ENCODE measurements at places on chromosomes 7 and 10. TPM values are rescaled to one million over a fixed set of nuclear protein-coding genes. Genes with fewer than 3 reads are reported as not detected.

- DNase-seq: no peak
Observed at GRCh38 chr7:22647451-22648257, 79.3 kb upstream of the IL6 start.

The SYT15B gene
- 1.1 TPM for total RNA-seq

DNA sequence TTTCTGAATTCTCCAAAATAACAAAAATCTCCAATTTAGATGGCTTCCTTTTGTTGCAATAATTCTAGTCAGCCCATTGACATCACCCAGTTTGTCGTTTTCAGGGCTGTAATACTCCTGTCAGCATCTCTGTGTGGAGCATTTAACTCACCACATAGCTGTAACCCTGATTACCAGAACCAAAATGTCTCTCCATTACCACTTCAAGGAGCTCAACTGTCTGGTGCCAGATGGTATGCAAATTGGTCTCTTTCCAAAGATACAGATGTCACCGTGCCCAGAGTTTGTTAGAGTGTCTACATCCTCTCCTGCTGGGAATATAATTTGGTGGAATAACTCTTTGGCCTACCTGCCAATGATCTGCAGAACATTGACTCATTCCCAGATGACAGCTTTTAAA lies 350.3 kb upstream of the POT1 start:
- DNase-seq: peak; percentile 8

The CLDN3 gene
- total RNA-seq: not detected

GRCh38 chr10:6885284-6885683 lies 305.2 kb upstream of the PRKCQ start:
- DNase-seq: no peak

- no peak for DNase-seq
Observed at GRCh38 chr10:80448209-80448942, 5.7 kb upstream of the TSPAN14 start.

DNA sequence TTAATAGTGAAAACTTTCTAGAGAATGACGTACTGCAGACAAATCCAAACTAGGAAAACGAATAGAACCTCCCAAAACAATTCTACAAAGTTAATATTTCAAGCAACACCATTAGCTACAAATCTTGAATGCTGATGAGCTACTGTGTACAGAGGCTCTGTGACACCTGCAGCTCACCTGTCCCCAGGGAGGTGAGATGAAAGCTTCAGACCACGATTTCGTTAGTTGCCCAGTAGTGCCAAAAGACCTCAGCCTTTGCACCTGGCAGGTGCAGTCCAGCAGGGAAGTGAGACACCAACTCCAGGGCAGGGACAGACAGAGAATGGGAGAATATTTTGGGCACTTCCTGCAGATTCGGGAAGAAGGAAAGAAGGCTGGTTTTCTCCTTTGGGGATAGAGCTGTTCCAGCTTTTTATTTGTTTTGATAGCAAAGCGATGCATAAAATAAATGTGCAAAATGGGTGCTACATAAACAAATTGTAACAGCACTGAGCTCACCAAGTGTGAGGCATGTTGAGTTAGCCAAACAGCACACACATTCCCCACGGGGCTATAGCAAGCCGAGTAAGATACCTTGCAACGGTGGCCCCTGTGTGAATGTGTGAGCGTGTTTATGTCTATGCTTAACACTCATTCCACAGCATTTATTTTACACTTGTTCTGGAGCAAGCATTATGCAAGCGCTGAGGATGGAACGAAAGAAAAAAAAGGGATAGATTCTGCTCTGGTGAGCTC lies 1024.8 kb upstream of the AUTS2 start:
- DNase-seq: no peak

- no peak for DNase-seq
Observed at GRCh38 chr10:89357096-89357495, 20.8 kb upstream of the IFIT1B start.

The NEUROG3 gene
- not detected for total RNA-seq

- DNase-seq: no peak
Observed at GRCh38 chr10:77308084-77308732, 329.4 kb downstream of the KCNMA1 start.

The SORBS1 gene
- total RNA-seq: 0.03 TPM

The SPDYE1 gene
- not detected for total RNA-seq

DNA sequence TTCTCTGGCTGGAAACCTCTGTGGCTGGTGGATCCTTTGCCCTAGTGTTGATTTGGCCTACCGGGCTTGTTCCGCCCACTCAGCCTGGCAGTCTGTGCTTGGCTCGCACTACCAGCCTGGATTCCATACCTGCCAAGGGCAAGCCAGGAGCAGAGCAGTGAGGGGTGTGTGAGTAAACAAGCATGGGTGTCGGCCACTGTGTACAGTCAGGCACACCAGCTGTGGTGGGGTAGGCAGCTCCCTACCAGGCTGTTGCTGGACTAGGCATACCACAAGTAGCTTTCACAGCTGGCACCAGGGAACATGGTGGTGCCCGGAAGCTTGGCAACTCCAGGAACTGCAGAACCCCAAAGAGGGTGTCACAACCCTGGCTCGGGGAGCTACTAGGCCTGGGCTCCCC lies 942.9 kb upstream of the LRRN3 start:
- DNase-seq: peak; percentile 9

The NPY4R2 gene
- 0.26 TPM for total RNA-seq

DNA sequence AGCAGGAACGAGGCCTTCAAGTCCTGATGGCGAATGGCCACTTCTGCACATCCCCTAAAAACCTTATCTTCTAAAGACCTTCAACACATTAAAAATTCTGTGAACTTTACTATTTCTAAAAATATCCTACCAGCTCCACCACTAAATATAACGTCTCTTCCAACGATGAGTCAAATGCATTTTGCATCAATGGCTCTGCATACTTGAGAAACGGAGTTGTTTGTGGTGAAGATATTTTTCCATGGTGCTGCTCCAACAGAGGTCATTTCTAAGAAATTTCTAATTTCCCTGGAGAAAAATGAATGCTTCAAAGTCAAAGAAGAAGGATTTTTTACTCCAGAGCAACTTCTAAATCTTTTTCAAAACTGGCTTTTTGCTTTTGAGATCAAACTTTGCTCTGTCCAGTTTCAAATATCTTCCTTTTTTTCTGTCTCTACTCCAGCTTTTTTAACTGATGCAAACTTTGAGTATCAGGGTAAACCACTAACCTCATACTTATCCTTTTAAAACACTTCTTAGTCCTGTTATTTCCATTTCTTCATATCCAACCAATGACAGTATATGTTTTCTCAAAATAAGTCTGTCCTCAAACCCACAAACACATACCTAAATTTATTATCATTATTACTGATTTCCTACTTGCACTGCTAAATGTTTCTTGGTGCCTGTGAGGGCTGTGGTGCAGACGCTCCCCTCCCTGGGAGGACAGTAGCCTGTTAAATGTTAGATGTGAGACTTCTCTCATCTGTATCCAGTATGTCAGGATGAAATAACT lies 258.1 kb downstream of the KLF6 start:
- DNase-seq: no peak

The IFIT5 gene
- 15.2 TPM for total RNA-seq
